Pulmonary artery endothelial cell (primary cell): ENCODE measurements at places on chromosomes 11 and 22.

- no peak for DNase-seq
Measured at GRCh38 chr11:64729851-64730382, 6.9 kb upstream of the NRXN2 start.

- no peak for DNase-seq
Measured at GRCh38 chr22:50678651-50679521, 6.3 kb downstream of the SHANK3 start.

GRCh38 chr11:638631-639331 lies 1.7 kb downstream of the DRD4 start:
- DNase-seq: no peak

- no peak for DNase-seq
Measured at GRCh38 chr22:44378380-44378779, 65.6 kb upstream of the SHISAL1 start.

DNA sequence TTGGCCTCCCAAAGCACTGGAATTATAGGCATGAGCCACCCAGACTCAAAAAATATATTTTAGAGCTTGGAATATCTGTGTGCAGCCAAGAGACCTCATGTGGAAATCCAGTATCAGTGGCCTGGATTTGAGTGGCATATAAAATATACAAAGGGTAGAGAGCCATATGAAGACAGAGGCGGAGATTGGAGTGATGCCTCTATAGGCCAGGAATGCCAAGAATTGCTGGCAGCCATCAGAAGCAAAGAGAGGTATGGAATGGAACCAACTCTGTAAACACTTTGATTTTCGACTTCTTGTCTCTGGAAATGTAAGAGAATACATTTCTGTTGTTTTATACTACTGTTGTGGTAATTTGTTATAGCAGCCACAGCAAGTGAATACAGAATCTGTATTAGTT lies 123.0 kb downstream of the PLEKHA7 start:
- no peak for DNase-seq

- DNase-seq: no peak
Measured at GRCh38 chr11:44632466-44633123, 67.1 kb downstream of the CD82 start.

DNA sequence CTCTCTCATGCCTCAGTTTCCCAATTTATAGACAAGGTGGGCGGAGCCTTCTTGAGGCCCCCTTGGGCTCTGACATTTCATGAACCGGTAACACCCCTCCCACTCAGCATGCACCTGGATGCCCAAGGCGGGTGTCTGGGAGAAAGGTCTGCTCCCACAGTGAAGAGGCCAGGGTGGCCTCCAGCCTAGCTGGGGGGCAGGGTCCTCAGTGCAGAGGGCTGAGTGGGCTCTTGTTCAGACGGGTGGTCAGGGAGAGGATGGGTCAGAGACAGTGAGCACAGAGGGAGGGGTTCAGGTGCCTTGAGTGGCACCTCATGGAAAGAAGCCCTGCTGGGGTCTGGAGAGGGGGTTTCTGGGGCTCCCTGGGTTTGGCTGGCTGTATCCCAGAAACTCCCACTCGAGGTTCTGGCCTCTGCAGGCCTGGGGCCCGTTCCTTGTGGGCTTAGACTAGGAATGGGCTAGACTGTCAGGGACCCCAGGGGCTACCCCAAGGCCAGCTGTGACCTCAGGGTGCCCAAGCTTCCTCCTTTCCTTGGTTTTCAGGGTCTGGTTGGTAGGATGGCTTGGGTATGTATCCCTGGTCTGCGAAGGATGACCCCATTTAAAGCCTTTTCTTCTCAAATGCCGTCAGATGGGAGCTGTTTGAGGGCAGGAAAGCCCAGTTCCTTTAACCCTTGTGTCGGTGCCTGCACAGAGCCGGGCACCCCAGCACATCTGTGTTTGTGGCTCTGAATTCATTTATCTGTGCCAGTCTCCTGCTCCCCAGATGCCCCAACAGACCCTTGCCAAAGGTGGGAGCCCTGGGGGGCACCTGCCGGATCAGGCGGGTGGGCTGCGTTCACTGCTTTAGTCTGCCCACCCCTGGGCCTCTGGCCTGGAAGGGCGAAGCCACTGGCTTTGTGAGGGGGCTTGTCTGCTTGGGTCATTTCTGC lies 1.2 kb downstream of the SYNGR1 start:
- no peak for DNase-seq

GRCh38 chr11:117511931-117512539 lies 184.4 kb downstream of the CEP164 start:
- no peak for DNase-seq
